ENCODE measurements at places on chromosomes 5 and 9.

DNA sequence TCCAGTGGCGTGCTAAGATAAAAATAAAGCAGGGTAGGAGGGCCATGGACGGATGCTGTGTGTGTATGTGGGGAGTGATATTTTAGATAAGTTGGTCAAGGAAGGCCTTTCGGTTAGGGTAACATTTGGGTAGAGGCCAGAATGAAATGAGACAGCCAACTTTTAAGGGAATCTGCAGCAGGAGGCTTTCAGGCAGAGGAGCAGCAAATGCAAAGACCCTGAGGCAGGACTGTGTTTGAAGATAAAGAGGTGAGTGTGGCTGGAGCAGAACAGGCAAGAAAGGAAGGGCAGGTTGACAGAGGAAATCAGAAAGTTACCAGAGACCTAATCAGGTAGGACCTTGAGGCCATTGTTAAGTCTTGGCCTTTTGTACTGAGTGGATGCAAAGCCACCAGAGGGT lies 106.2 kb downstream of the MAST4 start:
- no peak for DNase-seq

DNA sequence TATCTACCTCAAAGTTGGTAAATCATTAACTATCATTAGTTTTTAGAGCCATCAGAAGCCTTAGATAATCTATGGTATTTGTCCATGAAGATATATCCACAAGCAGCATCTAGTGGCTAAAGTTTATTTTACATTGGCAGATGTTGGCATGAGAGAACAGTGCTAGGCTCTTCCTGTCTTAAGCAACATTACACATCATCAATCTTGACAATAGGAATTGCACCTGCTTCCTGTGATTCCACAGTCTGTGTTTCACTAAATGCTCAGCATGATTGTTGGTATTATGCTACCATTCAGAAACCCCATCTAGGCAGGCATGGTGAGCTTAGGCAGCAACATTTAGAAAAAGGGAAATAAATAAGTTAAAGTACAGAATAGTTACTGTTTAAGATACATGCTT lies 246.6 kb downstream of the SLCO4C1 start:
- DNase-seq: no peak

DNA sequence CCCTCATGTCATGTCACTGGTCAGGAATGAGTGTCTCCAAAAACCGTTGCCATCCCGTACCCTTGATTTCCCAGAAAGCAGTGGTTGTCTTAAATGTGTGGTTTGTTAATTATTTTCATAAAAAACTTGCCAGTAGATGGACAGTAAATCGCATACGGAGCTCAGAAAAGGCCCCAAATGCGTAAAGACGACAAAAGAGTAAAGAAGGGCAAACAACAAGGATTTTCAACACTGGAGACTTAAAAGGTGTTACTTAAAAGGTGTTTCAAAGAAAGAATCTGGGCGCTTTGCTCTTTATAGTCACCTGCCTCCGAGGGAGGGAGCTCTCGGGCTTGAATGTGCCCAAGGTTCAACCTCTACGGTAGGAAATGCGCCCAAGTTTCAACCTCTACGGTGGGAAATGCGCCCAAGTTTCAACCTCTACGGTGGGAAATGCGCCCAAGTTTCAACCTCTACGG lies 734 bp downstream of the KIF27 start:
- no peak for DNase-seq

DNA sequence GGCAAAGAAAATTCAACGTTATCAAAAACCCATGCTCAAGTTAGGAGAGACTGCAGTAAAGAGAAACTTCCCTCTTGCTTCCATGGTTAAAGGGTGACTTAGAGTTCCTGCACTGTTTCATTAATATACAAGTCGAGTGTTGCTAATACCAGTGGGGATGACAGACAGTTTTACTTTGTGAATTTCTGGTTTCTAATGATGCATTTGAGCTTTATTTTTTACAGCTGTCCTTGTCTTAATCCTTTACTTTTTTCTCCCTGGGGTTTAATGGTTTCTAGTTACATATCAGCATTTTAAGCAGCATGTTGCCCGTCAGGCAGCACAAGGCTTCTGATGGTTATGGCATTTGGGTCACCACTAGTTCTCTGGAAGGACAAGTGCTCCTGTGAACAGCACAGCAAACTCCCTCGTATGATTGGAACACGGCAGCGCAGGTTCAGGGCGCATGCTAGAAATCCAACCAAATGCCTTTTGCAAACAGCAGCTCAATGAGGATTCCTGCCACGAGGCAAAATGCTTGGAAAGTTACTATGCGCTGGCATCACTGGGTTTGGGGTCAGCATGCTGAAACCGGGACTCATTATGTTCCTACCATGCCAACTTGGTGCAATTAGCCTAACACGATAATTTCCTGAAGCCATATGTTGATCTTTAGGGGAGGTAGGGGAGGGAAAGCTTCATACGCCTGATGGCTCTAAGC lies 463.8 kb downstream of the BNC2 start:
- no peak for DNase-seq

DNA sequence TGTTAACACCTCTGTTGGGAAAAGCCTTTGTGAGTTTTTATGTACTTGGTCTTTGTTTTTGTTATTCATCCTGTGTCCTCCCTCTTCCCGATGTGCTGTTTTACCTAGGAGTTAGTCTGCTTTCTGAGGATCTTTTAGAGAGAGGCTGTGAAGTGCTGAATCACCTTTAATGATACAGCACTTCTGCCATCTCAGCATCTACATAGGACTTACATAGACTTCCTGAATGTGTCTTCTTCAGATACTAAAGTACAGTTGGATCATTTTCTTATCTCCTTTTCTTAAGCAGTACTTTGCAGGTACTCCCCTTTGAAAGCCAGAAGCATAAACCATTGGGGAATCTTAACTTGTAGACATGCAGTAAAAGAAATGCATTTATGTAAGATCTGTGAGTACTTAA lies 31.5 kb downstream of the OTULIN start:
- DNase-seq: no peak

GRCh38 chr5:33079548-33079947 lies 361.2 kb upstream of the TARS1 start:
- no peak for DNase-seq

DNA sequence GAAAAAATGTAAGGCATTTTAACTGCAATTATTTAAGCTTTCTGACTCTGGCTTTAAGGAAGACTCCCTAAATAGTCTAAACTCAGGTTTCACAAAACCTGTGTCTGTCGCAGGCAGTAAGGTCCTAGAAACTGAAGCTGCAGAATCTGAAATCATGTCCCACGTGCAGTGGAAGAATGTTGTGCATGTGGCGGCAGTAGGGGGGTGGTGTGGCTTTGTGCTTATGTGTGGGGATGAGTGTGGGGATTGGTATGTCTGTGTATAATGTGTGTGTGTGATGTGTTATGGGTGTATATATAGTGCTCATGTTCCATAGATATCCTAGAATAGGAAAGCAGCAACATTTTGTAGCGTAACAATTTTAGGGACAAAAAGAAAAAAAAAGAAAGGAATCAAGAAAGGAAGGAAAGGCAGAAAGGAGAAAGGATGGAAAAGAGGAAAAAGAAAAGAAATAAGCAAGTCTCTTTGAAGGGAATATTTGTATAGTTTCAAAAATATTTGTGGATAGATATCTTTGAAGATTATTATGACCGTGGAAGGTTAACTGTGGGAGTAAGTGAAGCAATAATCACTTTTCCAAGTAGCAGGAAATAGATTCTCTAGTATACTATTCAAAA lies 6.6 kb downstream of the ANKDD1B start:
- no peak for DNase-seq

GRCh38 chr5:81164936-81165335 lies 68.2 kb upstream of the CKMT2 start:
- DNase-seq: no peak

GRCh38 chr5:71894091-71894490 lies 175.0 kb downstream of the CARTPT start:
- DNase-seq: no peak

DNA sequence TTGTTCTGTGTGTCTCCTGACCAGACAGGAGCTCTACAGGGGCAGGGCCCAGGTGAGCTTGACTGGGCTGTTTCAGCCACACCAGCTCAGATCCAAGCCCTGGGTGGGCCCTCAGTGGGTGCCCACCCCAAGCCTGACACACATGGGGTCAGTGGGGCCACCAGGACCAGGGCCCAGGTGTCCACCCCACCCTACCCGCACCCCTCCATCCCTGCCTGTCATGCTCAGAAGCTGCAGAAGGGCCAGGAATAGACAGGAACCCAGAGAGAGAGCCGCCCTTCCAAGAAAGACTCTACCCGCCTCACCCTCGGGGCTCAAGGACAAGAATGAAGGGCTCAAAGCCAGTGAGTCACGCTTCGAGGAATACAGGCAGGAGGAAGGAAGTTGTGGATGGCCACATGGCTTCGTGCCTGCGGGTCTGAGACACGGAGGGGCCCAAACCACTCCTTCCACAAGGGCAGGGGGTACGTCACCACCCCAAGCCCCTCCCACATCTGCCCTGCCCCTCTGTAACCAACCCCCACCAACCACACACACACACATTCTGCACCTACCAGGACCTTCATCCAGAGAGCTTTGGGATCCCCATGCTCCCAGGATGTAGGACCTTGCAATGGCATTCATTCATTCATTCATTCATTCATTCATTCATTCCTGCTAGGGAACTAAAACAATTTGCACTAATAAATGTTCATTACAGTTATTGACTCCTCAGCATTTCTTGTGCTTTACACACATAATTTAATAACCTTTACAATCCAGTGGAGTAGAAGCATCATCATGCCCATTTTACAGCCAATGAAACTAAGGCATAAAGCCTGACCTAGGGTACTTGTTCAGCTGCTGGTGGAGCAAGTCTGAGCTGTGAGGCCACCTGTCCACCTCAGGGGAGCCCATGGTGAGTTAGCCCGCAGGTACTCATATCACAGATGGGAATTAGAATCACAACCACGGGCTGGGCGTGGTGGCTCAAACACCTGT lies 55.9 kb upstream of the STXBP1 start:
- no peak for DNase-seq

DNA sequence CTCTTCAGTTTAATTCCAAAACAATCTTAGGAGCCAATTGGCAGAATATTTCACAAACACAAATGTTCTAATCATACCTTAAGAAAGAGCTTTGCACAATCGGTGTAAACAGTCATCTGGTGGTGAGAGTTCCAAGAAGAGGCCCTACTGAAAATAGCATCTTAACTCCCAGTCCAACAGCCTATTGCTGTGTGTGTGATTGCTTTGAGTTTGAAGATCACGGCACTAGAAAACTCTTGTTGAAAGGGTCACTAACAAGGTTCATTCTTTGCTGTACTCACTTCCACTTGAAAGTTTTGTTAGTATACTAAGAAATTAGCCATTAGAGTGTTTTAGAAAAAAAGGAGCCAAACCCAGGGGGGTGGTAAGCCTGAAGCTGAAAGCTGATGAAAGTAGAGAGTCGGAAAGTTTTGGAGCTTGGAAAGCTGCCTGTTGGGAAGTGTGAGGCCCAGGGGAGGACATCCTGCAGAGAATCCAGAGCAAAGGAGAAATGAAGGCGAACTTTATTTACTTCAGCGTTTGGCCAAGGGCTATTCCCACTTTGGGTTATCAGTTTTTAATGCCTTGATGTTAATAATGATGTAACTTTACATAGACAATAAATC lies 180.3 kb upstream of the GHR start:
- no peak for DNase-seq

GRCh38 chr9:31347082-31347617 lies 1037.3 kb upstream of the ACO1 start:
- DNase-seq: no peak

- no peak for DNase-seq
These were observed 330.1 kb downstream of the GLIS3 start for GRCh38 chr9:3969590-3970260.

GRCh38 chr5:177270653-177271052 lies 32.9 kb downstream of the RAB24 start:
- no peak for DNase-seq

DNA sequence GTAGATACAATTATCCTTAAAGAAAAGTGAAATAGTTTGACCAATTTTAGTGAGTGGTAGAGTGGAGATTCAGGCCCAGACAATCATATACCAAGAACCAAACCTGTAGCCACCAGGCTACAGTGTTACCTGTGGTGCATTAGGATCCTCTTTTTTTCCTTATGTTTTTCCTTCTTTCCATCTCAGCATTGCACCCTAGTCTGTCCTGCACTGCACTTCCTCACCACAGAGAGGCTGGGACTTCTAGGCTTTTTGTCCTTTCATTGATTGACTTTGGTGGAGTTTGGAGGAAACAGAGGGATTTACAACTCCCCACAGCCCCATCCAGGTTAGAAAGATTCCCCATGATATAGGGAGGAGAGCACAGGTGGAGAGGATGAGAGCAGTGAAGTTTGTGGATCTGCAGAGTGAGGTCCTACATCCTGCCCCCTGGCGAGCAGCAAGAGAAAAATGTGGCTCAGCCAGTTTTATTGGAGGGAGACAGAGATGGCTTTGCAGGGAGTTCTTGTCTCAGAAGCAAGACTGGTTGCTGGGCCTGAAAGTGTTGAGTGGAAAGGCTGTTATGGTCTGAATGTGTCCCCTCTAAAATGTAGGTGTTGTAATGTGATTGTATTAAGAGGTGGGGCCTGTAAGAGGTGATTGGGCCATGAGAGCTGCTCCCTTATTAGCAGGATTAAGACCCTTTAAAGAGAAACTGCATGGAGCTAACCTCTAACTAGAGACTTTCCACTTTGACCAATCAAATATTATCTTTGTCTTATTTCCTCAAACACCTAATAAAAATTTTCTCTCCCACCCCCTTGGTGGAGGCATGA lies 36.2 kb downstream of the KIF4B start:
- DNase-seq: no peak

GRCh38 chr9:73152543-73152844 lies 829 bp downstream of the ANXA1 start:
- DNase-seq: no peak

DNA sequence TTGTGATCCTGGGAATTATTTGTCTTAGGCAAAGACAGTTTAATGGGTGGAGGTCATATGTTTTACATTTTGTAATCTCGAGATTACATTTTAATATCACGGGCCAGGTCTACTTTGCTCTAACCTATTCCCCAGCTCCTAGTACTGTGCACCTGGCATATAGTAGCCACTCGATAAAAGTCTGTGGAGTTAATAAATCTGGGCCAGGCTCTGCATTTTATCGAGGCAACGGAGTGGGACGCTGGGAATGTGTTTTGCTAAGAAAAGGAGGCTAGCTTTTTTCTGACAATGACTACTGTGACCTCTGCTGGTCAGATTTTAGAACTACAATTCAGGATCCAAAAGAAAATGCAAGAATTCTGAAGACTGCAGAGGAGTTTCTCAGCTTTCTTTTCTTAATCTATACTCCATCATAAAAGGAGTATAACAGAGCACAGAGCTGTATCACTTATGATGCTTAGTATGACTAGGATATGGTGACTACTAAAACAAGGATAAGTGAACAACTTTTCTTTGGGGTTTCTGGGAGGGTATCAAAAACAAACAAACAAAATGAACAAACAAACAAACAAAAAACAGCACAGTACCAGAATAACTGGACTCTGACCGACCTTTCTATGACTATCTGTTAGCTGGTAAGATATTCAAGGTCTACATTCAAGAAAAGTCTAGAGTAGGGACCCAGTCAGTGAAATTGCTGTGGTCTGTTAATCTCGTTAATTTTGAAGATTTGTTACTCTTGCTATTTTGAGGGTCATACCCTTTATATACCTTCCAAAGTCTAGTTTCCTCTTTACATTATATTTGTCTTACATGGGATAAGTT lies 46.1 kb upstream of the CER1 start:
- DNase-seq: no peak
